ENCODE measurements at places on chromosomes 4 and X.

DNA sequence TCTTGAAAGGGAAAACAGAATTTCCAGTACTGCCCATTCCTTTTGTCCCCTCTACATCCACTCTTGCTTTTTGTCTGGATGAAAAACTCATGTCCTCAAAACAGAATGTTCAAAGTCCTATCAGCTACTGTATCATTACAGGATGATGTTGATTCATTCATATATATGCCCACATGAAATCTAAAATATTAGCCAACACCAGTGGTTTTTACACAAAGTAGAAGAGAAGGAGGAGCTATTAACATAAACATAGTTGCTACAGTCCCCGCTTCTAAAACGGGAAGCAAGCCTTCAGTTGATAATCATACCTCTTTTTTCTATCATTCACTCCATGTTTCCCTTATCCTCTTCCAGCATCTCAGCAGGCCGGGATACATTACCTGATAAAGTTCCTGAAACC, 7.7 kb upstream of the THOC2 start:
- DNase-seq: no peak

- DNase-seq: no peak
Measured at GRCh38 chr4:156138781-156139280, 185.2 kb upstream of the CTSO start.

- no peak for DNase-seq
Measured at GRCh38 chrX:48589482-48590162, 7.7 kb upstream of the WDR13 start.

- DNase-seq: no peak
Measured at GRCh38 chr4:183362036-183362435, 39.8 kb upstream of the CLDN24 start.
